ENCODE measurements at places on chromosomes 1 and 21.

GRCh38 chr1:61825393-61825792 lies 83.1 kb downstream of the PATJ start:
- DNase-seq, result no peak

GRCh38 chr1:101996825-101997465 lies at the start of gene OLFM3:
TSS of gene OLFM3 (minus strand) at chr1:101996926.
- DNase-seq, result no peak

GRCh38 chr21:39020751-39021477 lies 162.3 kb downstream of the PSMG1 start:
- DNase-seq, result no peak

- no peak for DNase-seq
Measured at GRCh38 chr1:119181218-119181617, 40.8 kb upstream of the WARS2 start.

GRCh38 chr1:100354971-100355394 lies 2.7 kb downstream of the CDC14A start:
- peak; percentile 50 for DNase-seq

GRCh38 chr1:188228623-188229022 lies 1399.9 kb downstream of the PLA2G4A start:
- DNase-seq, result no peak

- DNase-seq, result peak; percentile 44
Measured at GRCh38 chr1:206577626-206578025, 34.6 kb downstream of the EIF2D start.

- peak; percentile 52 for DNase-seq
Measured at GRCh38 chr1:152110365-152110859, 4.8 kb downstream of the TCHH start.

DNA sequence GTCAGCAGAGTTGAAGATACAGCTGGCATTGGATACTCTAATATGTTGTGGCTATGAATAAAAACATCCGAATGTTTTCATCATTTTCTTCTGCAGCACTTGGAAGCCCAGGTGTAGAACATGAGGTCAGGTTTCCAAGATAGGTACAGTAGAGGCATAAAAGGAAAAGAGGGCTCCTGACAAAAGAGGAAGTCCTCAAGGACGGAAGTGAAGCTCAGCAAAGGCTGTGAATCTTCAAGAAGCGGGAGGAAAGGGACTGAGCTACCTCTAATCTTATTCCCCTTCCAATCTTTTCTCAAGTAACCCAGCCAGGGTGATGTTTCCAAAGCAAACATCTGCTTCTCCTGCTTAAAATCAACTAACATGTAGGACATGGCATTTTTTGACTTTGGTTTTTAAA lies 4.4 kb upstream of the PIK3C2B start:
- DNase-seq, result no peak

GRCh38 chr1:7922301-7922700 lies 18.3 kb downstream of the TNFRSF9 start:
- DNase-seq, result no peak

DNA sequence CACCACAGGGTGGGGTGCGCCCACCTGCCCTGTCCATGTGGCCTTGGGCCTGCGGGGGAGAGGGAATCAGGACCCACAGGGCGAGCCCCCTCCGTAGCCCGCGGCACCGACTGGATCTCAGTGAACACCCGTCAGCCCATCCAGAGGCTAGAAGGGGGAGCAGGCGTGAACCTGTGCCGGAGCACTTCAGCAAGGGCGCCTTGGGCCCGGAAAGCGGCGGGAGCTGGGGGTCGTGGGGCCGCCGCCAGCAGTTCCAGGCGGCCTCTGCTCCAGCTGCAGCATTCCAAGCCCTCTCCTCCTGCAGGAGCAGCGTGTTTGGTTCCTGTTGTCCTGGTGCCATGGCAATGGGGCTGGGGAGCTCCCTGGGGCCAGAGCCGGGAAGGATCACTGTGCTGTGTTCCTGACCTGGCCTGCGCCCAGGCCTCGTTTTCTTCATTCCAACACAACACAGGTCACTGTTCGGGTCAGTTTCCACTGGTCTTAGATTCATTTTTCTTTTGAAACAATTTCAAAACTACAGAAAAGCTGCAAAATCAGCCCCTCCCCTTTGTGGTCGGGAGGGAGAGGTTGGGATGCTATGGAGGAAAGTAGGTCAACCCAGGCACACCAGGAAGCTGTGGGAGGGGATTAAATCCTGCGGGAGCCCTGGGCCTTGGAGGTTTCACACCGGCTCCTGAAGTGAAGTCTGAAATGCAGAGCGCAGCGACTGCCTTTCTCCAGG lies 18.8 kb downstream of the SLX9 start:
- no peak for DNase-seq

DNA sequence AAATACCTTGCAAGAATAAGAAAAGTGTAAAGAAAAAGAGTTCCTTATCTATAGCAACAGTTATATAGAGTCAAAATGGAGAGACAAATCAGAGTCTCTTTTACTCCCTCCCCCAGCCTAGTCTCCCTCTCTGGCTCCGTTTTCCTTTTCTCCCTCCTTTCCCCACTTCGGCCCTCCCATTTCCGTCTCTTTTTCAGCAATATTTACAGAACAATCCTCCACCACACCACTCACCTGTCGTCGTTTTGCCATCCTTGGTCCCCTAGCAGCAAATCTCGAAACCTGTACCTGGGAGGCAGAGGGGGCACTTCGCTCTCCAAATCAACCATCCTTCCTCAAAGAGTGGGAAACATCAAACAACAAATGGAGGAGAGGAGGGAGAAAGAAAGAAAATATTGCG lies 259 bp downstream of the KCNT2 start:
- no peak for DNase-seq

- DNase-seq, result no peak
Measured at GRCh38 chr1:204316164-204316563, 43.6 kb downstream of the PLEKHA6 start.

- peak; percentile 88 for DNase-seq
Measured at GRCh38 chr1:153805042-153805745, 30.0 kb downstream of the SLC27A3 start.

DNA sequence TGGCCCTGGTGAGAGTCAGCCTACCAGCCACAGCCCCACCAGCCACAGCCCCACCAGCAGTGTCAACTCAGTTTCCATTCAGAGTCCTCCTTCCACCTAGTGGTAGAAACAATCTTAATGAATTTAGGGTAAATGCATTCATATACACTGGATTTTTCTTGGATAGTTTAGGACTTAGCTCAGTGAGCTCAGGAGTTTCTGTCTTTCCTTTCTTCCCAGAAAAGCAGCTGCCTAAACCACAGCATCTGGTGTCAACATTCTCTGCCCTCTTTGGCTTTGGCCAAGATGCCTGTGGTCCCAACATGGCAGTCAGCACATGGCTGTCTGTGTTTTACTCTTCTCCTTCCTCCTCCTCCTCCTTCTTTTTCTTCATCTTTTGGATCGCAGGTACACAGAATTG lies 94.0 kb downstream of the CLIC6 start:
- DNase-seq, result no peak

- no peak for DNase-seq
Measured at GRCh38 chr1:192476802-192477298, 98.7 kb upstream of the RGS1 start.

GRCh38 chr1:192747301-192747700 lies 61.5 kb upstream of the RGS2 start:
- no peak for DNase-seq

- no peak for DNase-seq
Measured at GRCh38 chr1:81805537-81806431, 5.0 kb downstream of the ADGRL2 start.

GRCh38 chr1:206873603-206874188 lies 8.3 kb downstream of the IL20 start:
- no peak for DNase-seq

DNA sequence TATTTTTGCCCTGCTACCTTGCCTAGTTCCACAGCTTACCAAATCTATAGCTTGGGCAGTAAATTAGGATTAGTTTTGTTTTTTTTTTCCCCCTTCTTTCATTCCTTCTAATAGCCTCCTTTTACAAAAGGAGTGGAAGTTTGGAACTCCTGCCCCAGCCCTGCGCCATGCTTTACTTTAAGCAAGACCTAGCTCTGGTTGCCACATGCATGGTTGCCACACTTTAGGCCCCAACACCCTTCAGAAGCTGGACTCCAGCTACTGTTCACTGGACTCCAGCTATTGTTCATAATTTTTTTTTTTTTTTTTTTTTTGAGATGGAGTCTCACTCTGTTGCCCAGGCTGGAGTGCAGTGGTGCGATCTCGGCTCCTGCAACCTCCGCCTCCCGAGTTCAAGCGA lies 115.8 kb downstream of the NR5A2 start:
- DNase-seq, result no peak

GRCh38 chr1:70084314-70084915 lies 121.0 kb downstream of the LRRC40 start:
- no peak for DNase-seq

- DNase-seq, result no peak
Measured at GRCh38 chr1:231670755-231671154, 44.2 kb downstream of the DISC1 start.

- no peak for DNase-seq
Measured at GRCh38 chr1:97144527-97144926, 422.9 kb downstream of the PTBP2 start.

- no peak for DNase-seq
Measured at GRCh38 chr1:99535470-99536164, 110.3 kb upstream of the PALMD start.

Data from activated naive CD4-positive, alpha-beta T cell treated with anti-CD3 and anti-CD28 coated beads for 36 hours (primary cell).